H1 (cell line): ENCODE measurements at places on chromosomes 6 and 20. TPM values are rescaled to one million over a fixed set of nuclear protein-coding genes. Genes with fewer than 3 reads are reported as not detected.

GRCh38 chr6:142318714-142319113, 16.9 kb downstream of the ADGRG6 start:
- DNase-seq: no peak

DNA sequence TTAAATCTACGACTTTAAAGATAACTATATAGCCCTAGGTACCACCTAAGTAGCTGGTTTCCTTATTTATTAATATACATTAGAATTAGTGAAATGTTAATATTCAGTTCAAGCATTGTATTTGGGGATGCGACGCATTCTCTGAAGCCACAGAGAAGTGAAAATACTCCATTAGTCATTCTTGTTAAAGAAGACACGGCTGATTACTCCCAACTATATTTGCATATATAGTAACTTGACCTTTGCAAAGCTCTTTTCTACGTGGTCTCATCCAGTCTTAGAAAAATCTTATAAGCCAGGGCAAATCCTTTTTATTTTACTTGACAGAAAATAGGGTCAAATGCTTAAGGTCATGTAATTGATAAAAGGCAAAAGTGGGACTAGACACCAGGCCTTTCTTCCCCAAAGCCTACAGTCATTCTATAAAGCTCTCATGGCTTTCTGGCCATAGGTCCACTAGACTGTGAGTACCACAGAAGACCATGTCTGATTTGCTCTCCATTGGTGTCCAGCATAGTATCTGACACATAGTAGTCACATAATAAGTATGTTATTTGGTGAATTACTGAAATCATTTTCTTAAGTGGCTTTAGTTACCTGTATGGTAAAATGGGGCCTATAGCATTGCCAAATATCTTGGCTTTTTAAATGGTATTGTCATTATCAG, 11.3 kb downstream of the ZHX3 start:
- DNase-seq: no peak

DNA sequence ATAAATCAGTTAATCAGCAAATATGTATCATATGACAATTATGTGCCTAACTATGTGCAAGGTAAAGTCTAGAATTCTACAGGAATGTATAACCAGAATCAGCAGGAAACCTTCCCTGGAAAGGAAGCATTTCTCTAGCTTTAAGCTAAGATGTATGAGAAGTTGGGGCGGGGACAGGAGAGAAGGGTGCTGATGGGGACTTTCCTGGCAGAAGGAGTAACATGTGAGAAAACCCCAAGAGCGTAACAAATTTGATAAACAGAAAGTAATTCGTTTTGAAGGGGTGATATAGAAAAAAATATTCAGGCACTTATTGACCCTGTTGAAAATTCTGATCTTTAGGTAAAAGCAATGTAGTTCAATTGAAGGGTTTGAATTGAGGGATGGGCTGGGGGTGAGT, 226.1 kb downstream of the KHDRBS2 start:
- no peak for DNase-seq

DNA sequence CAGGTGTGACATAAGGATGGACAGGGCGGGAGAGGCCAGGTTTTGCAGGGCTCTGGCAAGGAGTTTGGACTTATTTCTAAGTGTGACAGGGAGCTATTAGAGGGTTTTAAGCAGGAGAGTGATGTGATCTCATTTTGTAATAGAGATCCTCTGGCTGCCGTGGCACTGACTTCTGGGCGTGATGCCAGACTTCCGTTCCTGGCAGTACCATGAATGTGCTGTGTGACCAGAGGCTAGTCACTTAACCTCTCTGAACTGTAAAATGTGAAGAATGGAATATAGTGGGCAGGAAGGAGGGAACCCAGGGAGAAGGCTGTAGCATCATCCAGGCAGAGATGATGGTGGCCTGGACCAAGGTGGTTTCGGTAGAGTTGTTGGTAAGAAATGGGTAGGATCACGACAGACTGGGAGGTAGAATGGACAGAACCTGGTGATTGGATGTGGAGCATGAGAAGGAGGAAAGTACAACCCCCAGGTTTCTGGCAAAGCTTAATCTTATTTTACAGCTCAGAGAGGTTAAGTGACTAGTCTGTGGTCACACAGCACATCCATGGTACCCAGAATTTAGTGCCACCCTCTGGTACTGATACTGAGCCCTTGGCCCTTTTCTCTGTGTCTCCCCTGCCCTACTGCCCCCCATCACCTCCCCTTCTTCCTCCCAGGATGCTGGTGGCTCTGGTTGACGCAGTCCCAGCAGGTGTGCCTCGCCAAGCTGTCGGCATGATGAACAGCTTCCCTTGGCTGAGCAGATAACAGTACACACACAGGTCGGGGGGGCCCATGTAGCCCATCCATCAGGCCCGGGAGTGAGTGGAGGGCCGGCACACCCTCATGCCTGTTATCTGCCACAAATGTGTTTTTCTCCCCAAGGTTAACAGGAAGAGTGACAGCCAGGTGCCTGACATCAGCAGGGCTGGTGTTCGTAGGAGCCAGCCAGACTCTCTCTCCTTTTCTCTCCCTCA, 52.9 kb upstream of the CTNNBL1 start:
- no peak for DNase-seq

The BANF2 gene
- total RNA-seq: not detected in 2 replicates

DNA sequence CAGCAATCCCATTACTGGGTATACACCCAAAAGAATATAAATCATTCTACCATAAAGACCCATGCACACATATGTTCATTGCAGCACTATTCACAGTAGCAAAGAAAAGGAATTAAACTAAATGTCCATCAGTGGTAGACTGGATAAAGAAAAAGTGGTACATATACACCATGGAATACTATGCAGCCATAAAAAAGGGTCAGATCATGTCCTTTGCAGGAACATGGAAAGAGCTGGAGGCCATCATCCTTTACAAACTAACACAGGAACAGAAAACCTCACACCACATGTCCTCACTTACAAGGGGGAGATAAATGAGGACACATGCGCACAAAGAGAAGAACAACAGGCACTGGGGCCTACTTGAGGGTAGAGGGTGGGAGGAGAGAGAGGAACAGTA, 60.9 kb downstream of the DCDC2 start:
- no peak for DNase-seq

- DNase-seq: no peak
Observed at GRCh38 chr20:58054082-58054779, 174.2 kb downstream of the ANKRD60 start.

GRCh38 chr20:6311841-6312655, 189.2 kb upstream of the FERMT1 start:
- DNase-seq: no peak

The FAM83C gene
- total RNA-seq: not detected in 2 replicates

The TULP1 gene
- total RNA-seq: 5.0 and 6.8 TPM in 2 replicates

The PTGIS gene
- 35.5 and 40.2 TPM in 2 replicates for total RNA-seq

- no peak for DNase-seq
Observed at GRCh38 chr6:151309619-151310018, 69.9 kb downstream of the AKAP12 start.

DNA sequence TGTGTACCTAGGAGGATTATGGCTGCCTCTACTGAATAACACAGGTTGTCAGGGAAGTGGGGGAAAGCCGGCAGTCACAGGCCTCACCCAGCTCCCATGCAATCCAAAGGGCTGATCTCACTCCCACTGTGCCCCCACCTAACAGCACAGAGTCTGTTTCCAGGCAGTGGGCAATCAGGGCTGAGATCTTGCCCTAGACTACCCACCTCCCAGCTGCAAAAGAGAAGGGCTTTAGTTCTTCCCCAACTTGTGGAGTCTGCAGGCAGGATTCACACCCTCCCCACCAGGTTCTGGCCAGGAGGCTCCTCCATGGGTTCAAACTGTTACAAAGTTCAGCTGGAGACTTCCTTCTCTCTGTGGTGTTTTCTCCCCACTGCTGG, 66.0 kb upstream of the OLIG3 start:
- DNase-seq: no peak

GRCh38 chr6:41784581-41785171, 2.8 kb upstream of the TOMM6 start:
- DNase-seq: no peak

DNA sequence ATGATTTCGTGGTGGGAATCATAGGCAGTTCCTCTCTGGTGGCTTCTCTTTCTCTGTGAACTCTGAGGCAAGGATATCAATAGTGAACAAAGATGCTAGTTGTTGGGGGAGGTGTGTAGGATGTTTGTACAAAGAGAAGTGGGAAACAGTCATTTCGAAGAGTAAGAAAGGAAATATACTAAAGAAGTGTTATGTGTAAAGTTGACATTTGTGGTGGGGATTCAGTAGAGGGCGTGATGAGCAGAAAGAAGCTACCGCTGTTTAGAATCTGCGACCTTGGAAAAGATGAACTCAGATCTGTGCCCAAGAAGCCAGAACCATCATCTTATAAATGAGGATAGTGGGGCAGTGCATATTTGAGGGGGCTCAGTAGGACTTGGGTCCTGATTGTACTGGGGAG, 11.4 kb downstream of the SLC35F1 start:
- no peak for DNase-seq

The SPATS1 gene
- not detected in 2 replicates for total RNA-seq

DNA sequence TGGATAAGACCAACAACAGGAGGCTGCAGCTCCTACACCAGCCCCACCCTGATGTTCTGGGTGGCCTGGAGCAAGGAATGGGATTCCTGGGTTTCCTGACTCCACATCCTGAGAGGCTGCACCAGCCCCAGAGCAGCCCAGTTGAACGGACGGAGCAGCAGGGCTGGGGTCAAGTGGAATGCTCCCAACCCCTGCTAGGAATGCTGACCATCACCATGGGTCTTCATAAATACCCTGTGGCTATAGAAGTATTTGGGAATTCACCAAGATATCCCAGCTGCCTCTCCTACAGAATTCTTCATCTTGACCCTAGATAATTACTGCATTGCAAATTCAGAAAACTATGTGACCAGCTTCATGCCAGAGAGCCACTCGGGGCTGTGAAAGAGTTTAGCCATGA, 180.3 kb downstream of the THBS2 start:
- no peak for DNase-seq

DNA sequence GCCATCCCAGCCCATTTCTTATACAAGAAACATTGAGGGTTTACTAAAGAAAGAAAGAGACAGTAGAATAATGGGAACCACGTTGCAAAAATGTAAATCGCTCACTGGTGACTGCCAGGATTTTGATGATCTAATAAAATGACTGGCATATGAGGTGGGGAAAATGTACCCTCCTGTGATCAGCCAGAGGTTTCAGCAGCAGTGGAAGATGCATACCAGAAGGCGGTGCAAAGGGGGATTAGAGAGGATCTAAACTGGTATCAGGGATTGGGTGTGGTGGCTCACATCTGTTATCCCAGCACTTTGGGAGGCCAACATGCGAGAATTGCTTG, 60.8 kb upstream of the DDR1 start:
- DNase-seq: no peak

The NTSR1 gene
- 0.75 and 0.89 TPM in 2 replicates for total RNA-seq

GRCh38 chr6:143680141-143680540, 2.4 kb downstream of the PHACTR2 start:
- no peak for DNase-seq

The RGS19 gene
- total RNA-seq: 12.7 and 13.1 TPM in 2 replicates

DNA sequence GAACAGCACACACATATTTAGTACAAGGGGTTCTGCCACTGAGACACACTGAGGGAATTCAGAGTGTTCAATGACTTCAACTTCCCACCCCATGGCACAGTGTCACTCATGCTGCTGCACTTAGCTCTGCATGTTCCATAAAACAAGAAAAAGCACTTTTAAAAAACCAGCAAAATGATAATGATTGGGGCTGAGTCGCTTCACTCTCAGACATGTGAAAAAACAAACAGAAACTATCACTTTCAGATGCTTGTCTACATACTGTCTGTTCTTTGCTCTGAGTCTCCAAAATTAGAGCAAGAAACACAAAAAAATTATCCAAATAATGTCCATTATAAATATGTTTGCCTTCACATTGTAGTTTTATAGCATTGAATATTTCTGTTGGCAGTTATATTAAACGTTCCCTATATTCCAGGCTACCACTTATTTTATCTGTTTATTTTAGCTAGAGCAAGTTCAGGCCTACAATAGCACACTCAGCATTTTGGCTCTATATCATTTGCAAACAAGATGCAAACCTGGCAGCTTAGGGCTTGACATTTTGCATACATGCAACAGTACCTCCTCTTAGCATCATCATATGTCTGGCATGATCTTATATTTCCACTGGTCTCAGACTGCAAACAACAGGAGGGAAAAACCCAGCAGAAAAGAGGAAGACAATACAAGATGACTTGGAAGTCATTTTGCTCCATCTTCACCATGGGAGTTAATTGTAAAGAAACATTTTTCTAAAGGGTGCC, 398.8 kb downstream of the HACE1 start:
- no peak for DNase-seq

The DCBLD1 gene
- total RNA-seq: 7.9 and 11.2 TPM in 2 replicates

DNA sequence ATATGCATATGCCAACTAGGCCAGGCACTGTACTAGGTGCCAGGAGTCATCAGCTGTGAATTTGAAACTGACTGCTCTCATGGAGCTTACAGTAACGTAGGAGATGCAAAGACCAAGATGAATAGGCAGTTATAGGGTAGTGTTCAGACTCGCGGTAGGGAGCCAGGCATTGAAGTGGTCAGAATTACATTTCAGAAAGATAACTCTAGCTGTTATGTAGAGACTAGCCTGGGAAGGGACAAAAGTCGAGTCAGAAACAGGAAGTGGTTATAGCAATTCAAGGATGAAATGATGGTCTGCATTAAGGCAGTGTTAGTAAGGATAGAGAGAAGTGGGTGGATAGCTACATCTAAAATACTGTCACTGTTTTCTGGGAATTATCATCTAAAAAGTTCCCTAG, 56.6 kb downstream of the PCMT1 start:
- no peak for DNase-seq
